ENCODE measurements at places on chromosomes 16 and 17. TPM values are rescaled to one million over a fixed set of nuclear protein-coding genes. Genes with fewer than 3 reads are reported as not detected.

Gene SUMO2
- total RNA-seq = 527 TPM

DNA sequence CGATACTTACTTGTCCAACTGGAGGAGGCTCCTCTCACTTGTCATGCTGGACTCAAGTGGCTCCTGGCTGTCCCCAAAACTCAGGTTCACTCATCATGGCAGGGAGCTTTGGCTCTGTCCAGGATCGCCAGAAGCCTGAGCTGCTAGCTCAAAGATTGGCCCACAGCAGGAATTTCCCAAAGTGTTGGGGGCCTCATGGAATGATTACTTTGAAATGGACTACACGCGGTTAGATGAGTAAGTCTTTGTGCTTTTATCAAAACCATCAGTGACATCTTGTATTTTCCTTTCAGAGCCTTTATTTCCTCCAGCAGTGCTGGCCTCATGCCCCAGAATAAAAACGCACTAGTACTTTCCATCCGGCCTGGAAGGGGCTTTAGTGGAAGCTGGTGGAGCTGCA is 29.2 kb upstream of the PHB1 start:
- no peak for DNase-seq
- H3K4me1 ChIP-seq = no peaks in the 10 kb centered on the region
- H3K36me3 ChIP-seq = no peaks in the 10 kb centered on the region
- no peak overlapping the region for H3K27ac ChIP-seq
- peaks cover 11% of the 10 kb centered on the region for H3K27me3 ChIP-seq
- no peak overlapping the region for H3K4me3 ChIP-seq

Gene MYL11
- total RNA-seq = not detected

Gene OR1F1
- not detected for total RNA-seq

DNA sequence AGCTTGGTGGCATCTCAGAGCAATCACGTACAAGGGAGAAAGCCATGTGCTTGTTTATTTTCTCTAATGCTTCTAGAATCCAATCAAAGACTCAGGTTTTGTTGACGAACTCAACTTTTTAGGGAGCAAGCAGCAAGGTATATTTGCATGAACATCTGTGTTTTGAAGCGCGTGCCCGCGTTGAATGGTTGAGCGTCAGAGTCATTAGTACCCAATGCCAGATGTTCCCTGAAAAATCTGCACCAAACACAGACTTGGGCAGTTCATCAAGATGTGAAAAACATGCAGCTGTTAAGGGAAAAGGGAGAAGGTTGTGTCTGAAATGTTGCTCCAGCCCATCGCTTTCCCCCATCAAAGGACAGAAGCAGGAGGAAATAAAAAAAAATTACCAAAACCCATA is 170.4 kb downstream of the SNX29 start:
- peaks cover 31% of the 10 kb centered on the region for H3K4me1 ChIP-seq
- H3K27me3 ChIP-seq = no peaks in the 10 kb centered on the region

DNA sequence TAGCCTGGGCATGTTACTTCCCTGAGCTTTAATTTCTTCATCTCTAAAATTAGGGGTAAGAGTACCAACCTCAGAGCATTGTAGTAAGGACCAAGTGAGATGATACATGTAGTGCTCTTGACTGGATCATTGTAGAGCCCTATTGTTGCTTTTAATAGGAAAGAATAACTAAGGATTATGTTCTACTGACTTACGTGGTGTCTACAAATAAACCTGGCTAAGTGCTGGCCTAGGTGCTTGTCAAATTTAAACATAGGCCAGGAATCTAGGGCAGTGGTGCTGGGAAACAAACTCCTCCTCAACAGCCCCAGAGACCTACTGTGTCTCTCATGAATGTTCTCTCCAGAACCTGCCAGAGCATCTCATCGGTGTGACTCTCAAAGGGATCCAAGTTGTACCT is 69.4 kb downstream of the ABCC12 start:
- H3K36me3 ChIP-seq = no peaks in the 10 kb centered on the region
- H3K4me3 ChIP-seq = no peak overlapping the region
- no peak overlapping the region for H3K27ac ChIP-seq
- H3K4me1 ChIP-seq = no peaks in the 10 kb centered on the region
- no peak for DNase-seq

Gene TMEM220
- total RNA-seq = 0.42 TPM

- DNase-seq = no peak
- no peaks in the 10 kb centered on the region for H3K36me3 ChIP-seq
- no peaks in the 10 kb centered on the region for H3K27me3 ChIP-seq
These were observed 73.3 kb downstream of the IRX5 start for GRCh38 chr16:55003916-55004315.

Gene LRRC75A
- 1.7 TPM for total RNA-seq
